ENCODE measurements at places on chromosomes 2 and 18.

DNA sequence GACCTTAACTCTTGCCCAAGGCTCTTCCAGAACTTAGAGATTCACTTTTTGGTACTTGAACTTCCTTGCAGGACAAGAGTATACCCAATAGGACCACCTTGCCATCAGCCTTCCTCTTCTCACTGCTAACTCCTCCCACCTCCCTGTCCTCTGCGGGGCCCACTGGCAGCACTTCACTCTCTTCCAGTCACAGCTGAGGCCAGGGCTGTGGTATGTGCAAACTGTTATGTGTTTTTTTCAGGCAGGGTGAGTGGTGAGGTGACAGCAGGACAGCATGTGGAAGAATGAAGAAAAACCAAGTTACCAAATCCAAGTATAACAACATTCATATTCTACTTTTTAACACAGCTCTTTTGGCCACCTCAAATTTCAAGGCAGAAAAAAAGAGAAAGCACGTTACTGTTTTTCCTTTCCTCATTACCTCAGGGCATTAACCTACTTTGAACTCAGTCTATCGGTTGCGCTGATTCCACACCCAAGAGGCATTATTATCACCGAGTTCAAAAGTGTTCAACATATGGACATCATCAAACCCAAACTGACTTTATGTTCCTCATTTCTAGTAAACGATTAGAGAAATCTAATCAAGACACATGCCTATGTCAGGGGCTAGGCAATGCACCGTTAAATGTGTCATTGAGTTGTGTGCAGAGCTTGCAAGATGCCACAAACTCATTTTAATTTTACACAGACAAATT lies 605.2 kb upstream of the SYT4 start:
- no peak for DNase-seq

DNA sequence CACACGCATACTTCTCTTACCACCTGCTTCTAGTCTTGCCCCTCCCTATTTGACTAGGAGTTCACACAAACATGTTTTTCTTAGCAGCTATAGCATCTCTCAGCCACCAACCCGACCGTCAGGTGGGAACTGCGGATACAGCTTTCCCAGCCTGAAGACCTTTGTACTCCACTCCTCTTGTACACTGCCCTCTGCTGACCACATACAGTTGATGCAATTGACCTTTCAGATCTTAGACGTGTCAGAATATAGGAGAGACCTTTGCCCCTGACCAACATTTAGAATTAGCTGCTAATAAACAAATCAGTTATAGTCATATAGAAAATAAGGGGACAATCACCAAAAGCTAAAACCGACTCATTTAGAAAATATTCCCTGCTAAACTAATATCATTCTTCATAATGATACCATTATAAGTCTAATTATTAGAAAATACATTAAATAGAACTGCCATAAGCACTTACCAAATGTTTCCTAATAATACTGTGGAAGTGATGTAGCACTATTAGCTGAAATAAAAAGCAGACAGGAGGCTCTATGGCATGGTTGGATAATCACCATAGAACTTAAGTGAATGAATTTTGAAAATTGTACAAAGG lies 208.4 kb downstream of the RAD51AP2 start:
- peak; percentile 65 for DNase-seq

- peak; percentile 28 for DNase-seq
Measured at GRCh38 chr2:200411831-200412230, 98.0 kb downstream of the KCTD18 start.

DNA sequence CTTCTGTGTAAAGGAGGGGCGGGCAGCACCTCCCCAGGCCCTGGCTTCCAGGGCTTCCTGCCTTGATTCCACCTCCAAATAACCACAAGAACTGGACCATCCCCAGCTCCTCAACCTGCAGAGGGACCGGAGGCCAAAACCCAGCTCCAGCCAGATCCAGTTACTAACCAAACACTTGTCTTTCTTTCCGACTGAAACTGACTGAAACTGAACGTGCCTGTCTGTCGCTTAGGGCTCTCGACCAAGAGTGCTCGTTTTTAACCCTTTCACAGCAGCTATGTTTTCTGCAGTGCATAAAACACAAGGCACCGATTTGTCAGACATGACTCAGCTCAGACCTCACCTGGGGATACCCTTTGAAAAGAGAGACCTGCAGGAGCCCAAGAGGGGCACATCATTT lies 249.9 kb upstream of the SIX2 start:
- DNase-seq = no peak

DNA sequence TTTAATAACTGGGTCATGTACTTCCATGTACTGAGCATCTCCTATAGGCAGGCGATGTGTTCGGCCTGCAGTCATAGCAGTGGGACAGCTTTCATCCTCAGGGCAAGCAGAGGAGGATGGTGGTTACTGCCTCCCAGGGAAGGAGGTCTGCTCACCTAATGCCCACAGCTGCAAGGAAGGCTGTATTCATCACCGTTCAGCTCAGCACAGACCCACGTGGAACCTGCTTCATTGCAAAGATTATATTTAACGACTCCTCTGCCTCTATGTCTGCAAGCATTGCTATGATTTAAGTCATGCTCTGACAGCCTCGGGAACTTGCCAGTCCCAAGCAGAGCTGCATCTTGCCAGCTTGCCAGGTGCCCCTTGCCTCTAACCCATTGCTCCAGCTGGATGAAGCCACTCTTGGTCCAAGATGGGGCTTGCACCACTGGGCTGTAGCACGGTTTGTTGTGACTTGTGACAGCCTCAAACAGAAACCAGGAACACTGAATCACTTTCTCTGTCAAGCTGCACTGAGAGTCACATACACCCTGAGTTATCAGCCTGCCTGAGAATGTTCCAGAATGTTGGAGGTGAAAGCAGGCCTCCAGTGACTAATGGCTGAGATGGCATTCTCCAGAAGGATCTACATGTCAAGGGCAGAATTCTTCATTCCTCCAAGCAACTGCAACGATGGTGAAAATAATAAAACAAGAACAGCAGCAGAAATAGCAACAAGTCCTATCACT lies 651.1 kb upstream of the ID2 start:
- DNase-seq = peak; percentile 14

DNA sequence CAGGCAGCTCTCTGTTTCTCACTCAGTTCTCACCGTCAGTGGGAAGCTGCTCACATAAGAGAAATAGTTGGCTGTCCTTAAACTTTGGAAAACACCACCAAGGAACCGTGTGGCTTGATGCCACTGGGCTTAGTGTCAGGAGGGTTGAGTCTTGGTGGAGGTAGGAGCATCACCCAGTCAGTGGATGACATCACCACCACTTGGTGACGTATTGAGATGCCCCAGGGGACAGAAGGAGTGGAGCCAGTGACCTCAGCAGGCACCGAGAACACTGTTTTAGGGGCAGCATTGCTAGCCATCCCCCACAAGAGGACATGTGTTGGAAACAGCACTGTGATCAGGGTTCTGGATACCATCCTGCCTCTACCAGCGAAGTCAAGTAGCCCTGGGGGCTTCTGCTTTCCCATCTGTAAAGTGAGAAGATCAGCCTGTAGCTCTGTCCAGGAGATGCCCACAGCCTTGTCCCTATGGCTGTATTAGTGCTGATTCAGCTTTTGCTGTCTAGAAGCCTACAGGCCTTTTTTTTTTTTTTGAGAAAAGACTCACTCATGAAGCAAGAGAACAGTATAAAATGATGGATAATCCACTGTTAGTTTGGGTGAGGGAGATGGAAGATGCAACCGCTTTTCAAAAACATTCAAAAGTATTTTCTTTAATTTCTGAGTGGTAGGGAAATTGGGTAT lies 66.2 kb downstream of the TSN start:
- no peak for DNase-seq

DNA sequence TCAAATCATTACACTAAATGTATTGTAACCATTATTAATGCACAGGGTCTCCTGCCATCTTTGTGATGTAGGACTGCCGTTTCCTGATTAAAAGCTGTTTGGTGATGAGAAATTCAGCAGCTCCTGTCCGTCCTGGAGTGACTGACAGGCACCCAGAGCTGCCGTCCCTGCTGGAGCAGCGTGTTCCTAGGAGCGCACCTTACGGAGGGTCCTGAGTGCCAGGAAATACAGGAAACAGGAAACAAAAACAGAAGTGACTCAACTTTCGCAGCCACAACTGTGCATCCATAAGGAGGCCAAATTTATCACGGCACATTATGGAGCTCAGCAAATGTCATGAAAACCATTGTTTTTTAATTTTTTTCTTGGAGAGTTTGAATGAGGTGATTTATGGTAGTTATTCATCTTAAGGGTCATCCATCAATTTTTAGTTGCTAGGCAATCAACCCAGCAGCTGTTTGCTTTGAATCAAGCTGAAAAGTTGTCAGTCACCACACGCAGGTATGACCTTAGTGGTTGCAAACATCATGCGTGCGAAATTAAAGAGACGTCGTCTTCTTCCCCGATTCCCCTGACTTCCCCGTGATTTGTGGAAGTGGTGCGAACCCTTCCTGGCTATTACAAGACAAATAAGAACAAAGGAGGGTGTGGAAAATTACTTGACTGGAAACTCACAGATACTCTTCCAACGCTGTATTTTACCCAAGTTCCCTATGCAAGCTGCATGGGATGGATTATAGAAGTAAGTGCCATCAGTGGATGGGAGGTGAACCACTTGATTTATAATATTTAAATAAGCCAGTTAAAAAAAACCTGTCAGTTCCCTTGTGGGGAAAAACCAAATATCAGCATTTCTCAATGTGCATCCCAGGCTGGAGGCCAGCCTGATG lies 19.8 kb downstream of the TSHZ1 start:
- no peak for DNase-seq

GRCh38 chr2:235095569-235095968 lies 143.8 kb downstream of the SH3BP4 start:
- peak; percentile 48 for DNase-seq

GRCh38 chr2:60550984-60551239 lies 2.5 kb downstream of the BCL11A start:
- no peak for DNase-seq

- DNase-seq = no peak
Measured at GRCh38 chr18:31554776-31555175, 36.9 kb upstream of the TTR start.

DNA sequence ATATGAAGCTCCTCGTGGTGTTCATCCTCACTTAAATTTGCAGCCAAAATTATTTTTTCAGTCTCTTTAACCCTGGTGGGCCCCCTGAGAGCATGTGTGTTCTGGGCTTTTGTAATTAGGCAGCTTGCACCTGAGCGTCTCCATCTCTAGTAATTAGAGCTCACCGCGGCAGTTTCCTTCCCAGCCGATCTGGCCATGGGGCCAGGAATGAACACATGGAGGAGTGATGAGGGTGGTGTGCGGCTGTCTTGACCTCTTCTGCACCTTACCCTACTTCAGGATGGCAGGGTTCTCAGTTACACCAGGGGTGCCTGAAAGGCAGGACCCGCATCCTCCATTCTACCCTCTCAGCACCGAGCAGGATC lies 98.5 kb downstream of the AFF3 start:
- DNase-seq = no peak

- DNase-seq = no peak
Measured at GRCh38 chr2:212733273-212733672, 194.7 kb upstream of the ERBB4 start.

GRCh38 chr2:103179798-103180197 lies 418.0 kb downstream of the TMEM182 start:
- no peak for DNase-seq
